HT-29 (cell line): ENCODE measurements at places on chromosomes 6 and 20.

DNA sequence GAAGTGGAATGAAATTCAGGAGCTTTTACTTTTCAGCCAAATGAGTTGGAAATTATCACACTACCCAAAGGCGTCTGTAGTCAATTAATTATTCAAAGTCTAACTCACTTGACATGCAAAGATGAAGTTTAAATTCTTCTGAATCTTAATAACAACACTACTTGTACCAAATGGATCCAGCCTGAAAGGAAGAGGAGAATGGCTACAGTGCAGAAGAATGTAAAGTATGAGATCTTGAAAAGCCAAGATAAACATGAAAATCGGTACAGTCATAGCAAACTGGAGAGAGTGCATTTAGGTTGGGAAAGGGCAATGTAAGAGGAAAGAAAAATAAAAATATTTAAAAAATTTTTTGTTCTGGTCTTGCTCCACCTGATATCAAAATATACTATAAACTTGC, 195.5 kb downstream of the SIM1 start:
- DNase-seq = no peak

DNA sequence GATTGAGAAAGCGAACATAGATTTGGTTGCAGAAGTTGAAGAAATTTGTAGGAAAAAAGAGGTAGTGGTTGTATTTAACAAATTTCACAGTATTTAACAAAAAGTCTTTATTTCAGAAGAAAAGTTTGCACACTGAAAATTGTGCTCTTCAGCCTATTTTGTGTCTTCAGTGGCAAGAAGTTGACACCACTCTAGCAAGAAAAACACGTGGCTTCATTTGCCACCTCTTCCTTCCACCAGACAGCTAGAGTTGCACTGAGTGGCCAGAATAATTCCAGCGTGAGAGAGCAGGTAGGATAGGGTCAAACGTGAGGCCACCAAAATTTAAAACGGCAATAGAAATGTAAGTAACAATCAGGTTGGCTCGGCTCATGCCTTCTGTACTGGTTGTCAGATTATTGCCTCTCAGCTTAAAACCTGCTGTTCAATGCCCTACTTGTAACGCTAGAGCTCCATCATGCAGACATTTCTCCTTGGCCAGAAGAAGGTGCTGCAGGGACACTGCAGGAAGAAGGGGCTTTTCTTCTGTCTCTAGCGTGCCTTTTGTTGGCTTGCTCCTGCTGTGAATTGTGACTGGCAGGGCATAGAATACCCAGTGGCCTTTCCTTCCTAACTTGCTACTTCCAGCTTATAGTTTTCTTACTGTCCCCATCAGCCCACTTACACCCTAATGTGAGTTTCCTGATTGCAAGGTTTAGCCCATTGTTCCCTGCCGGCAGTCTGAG, 12.1 kb downstream of the TRAPPC3L start:
- DNase-seq = no peak

DNA sequence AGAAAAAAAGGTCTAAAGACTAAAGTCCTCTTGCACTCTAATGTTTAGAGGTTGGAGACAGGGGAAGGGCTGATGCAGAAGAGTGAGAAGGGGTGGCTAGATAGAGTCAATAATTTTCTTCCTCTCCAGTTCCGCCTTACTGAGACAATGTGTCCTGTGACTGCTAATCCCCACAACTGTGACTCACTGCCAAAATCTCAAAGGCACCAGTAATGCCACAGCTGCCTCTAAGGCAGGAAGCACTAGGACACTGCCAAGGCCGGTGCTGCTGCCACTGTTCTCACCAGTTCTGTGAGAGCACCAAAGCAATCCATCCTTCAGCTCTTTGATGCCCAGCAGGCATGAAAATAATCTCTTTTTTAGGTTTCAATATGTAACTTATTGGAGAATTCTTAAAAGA, 701.9 kb upstream of the MAP3K7 start:
- DNase-seq = no peak

GRCh38 chr20:34473262-34473883, 42.8 kb upstream of the DYNLRB1 start:
- DNase-seq = peak; percentile 85

GRCh38 chr20:19114410-19114809, 98.0 kb upstream of the SLC24A3 start:
- no peak for DNase-seq

DNA sequence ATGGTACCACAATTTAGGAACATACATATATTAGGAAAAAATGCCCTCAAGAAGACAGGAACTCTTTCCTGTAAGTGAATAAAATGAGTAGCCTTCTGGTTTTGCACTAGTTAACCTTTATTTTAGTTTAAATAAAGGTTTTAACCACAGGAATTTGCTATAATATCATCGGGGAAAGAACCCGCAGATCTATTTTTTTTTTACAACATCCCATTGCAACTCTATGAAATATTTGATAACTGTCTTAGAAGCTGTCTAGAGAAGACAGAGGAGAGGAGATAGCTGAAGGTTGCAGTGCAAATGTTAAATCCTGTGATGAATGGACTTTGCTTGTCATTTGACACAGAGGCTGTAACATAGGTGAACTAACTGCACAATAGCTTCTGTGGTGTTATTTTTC, 69.5 kb downstream of the TINAG start:
- DNase-seq = no peak

DNA sequence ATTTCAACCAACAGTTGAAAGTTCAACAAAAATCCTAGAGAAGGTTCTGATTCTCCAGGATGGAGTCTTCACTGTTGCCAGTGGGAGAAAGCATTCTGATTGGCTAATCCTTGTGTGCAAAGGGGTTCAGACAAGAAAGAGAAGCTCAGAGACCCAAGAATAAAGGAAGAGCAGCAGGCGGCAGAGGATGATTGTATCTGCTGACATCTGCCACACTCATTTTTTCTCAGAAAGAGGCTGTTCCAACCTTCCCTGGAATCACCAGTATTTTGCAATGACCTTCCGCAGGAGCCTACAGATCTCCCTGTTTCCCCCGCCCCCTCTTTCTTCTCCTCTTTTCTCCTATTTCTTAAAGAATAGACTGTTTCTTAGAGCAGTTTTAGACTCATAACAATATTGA, 376.7 kb downstream of the CDH26 start:
- DNase-seq = no peak
